ENCODE measurements at places on chromosomes 4 and X. TPM values are rescaled to one million over a fixed set of nuclear protein-coding genes. Genes with fewer than 3 reads are reported as not detected.

DNA sequence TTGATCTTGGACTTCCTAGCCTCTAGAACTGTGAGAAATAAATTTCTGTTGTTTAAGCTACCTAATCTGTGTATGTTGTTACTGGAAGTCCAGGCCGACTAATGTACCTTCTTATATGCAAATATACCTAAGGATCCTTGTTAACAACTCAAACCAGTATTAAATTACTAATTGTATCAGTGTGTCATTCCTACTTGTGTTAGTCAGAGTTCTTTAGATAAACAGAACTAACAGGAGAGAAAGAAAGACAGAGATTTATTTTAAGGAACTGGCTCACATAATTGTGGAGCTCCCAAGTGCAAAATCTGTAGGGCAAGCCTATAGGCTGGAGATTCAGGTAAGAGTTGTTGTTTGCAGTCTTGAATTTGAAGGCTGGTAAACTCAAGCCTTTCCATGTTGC is 120.0 kb downstream of the ADGRL3 start:
- no peak for DNase-seq

DNA sequence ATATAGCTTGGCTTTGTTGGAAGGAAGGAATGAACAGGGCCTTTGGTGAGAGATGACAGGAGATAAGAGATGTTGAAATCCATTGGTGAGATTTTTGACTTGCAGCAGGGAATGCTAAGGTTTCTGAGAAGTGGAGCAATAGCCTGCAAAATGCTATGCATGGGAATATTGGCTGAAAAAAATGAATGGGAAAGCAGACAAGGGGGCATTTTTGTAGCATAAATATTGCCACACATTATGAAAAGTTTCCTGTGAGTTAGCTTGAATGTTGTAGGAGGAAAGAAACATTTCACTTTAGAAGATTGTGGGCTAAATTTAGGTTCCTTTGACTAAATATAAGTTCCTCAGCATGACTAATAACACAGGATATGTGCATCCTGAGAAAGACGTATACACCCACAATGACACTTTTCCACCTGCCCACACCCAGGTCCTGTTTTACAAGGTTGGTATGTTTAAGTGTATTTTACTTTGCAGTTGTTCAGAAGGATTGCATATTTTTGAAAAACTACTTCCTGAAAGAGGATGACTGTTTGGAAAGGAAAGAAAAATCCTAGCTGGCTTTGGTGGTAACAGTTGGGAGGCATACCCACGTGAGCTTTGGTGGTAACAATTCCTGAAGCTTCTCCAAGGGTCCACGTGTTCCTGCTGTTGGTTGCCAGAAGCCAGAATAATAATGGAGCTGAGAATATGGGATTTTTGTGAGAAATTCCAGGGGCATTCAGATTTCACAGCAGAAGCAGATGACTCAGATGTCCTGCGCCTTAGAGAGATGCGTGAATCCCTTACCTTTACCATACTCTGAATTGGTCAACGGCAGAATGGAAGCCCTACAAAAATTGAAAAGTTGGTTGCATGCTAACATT is 28.5 kb downstream of the PHEX start:
- peak; percentile 75 for DNase-seq

CLIC2 gene
- total RNA-seq = 12.6 TPM

GRCh38 chr4:38788317-38788716 is 5.5 kb upstream of the TLR10 start:
- DNase-seq = peak; percentile 69

- DNase-seq = no peak
Measured at GRCh38 chr4:634599-634985, 9.2 kb downstream of the PDE6B start.

ITM2A gene
- total RNA-seq = 3.3 TPM

DNA sequence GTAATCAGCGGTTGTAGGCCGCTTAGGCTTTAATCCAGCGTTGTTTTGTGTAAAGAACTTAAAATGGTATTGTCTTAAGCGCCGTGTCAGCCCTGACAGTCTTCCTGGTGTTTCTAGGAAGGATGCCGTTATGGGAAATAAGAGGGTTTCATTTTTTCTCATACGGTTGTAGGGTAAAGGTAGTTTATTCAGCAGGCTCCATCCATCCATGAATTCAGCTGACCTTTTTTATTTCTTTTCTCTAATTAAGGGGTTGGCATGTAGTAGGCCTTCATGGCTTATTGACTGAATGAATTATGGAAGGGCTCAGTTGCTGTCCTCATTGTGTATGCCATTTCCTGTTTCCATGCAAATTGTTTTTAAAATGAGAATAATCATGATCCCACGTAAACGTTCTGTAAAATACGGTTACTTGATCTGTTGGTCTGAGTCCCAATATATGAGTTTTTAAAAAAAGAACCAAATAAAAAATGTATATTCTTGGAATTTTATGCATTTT is 693 bp downstream of the OCIAD1 start:
- DNase-seq = no peak

DNA sequence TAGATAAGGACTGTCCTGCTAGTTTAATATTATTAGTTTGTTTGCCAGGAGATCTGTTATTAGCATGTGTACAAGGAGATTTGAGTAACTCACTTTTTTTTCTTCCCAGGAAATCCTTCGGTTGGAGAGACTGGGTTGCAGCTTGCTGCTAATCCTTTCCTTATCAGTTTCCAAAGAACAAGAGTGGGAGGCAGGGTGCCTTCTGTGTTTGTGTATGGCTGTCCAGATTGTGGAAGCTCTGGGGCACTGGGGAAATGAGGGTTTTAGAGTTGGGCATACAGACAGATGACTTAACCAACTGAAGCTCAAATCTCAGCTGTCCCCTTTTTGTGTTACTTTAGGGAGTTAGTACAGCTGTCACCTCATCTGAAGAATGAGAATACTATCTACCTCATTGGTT is 12.6 kb upstream of the SUPT20HL1 start:
- peak; percentile 19 for DNase-seq

CPEB2 gene
- 16.8 TPM for total RNA-seq

GRCh38 chrX:107374831-107375230 is 74.6 kb upstream of the FRMPD3 start:
- no peak for DNase-seq
